ENCODE measurements at places on chromosomes 3 and 15.

GRCh38 chr3:31661286-31661685 lies 128.6 kb downstream of the STT3B start:
- DNase-seq = no peak

GRCh38 chr15:42621996-42622925 lies 46.9 kb downstream of the STARD9 start:
- DNase-seq = no peak

DNA sequence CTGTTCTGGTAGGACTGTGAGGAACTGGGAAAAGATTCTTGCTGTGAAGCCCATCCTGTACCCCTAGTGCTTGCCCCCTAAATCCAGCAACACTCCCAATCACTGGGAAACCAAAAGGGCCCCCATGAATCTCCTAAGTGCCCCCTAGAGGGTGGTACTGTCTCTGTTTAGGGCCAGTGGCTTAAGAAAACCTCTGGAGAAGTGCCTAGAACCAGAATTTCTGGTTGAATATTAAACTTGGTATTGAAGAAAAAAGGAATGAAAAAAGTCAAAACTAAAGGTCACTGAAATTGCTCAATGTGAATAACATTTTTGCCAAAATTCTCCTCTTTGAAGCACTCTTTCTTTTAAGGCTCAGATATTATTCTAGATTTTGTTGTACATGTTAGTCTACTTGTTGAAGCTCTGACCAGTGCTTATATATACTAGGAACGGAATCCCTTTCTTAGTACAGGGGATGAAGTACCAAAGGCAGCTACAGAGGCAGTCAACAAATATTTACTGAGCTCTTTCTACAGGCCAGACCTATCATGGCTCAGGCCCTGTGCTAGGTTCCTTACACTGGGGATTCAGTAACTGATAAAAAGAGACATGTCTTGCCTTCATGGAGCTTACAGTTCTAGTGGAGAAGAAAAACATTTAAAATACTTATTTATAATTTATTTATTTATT lies 138.8 kb downstream of the MYLK start:
- DNase-seq = no peak

DNA sequence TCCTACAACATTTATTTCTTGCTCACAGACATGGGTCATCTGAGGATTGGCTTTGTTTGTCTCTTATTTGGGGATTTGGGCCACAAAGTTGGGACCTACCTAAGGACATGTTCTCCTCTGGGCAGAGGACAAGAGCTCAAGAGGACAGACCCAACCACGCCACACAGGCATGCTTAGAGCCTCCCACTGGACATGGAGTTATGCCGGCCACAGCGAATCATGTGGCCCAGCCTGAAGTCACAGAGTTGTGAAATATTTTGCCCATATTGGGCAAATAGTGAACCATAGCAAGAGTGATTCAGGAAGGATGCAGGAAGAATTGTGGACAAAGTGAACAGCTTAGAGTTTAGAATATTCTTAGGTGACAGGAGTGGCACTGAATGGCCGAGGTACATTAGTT lies 9.9 kb downstream of the TRAK1 start:
- DNase-seq = no peak

DNA sequence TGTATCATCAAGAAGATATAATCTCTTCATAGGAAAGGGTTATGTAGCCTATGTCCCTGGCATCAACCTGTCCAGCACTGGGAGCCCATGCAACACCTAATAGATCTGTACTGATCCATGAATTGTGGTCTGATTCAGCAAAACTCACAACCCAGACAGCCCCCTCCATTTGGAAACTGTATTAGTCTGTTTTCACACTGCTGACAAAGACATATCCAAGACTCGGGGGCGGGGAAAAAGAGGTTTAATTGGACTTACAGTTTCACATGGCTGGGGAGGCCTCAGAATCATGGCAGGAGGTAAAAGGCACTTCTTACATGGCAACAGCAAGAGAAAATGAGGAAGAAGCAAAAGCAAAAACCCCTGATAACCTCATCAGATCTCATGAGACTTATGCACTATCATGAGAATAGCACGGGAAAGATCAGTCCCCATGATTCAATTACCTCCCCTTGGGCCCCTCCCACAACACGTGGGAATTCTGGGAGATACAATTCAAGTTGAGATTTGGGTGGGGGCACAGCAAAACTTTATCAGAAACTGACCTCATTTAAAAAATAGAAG lies 83.3 kb downstream of the TRIM42 start:
- DNase-seq = no peak
